Upper lobe of left lung (tissue), 6 donors: ENCODE measurements at places on chromosomes 5 and 9. TPM values are rescaled to one million over a fixed set of nuclear protein-coding genes. Genes with fewer than 3 reads are reported as not detected.
A peak's percentile ranks its signal among the peaks of the same experiment; 100 is the strongest.

- H3K27ac ChIP-seq = no peak overlapping the region
- no peaks in the 10 kb centered on the region for H3K4me1 ChIP-seq
- DNase-seq = no peak
Measured at GRCh38 chr5:152551061-152551460, 146.0 kb upstream of the NMUR2 start.

TOMM5 gene
- 64.0 TPM for total RNA-seq

OSMR gene
- 64.4 TPM for total RNA-seq

DNA sequence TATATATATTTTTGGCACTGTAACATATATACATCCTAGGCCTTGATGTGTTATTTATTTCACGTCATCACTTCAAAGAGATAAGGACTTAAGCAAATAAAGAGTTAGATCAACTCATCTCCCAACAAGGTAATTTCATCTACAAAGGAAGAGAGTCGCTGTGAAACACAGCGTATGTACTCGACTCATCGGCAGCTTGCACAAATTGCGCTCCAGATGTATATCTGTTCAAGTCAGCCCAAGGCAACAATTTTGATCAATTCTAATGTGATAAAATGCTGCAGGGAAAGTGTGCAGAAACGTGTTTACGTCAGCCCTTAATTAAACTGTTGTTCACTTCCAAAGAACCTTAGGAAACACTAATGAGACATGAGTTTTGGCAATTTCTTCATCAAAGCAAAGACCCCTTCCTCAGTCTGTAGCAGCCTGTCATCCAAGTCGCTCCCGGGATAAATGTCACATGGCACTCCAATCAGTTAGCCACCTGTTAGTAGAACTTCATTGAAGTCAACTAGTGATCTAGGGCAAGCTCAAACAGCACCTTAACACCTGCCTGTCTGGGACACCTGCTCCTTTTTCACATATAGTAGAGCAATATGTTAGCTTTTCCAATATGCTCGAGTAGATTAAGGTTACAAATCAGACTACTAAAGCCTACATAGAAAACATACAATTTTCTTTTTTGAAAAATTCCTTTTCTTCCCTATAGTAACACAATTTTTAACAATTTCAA is 182.4 kb downstream of the NFIB start:
- H3K4me3 ChIP-seq = no peak overlapping the region
- no peak for DNase-seq
- peak overlapping the region; percentile 10 for H3K27ac ChIP-seq
- H3K27me3 ChIP-seq = no peaks in the 10 kb centered on the region
- H3K4me1 ChIP-seq = no peaks in the 10 kb centered on the region

TAF11L10 gene
- not detected for total RNA-seq

TPRN gene
- 30.7 TPM for total RNA-seq

ADGRD2 gene
- total RNA-seq = not detected

CCL19 gene
- total RNA-seq = not detected

- no peaks in the 10 kb centered on the region for H3K27me3 ChIP-seq
Measured at GRCh38 chr5:151718153-151718552, 31.4 kb upstream of the SPARC start.

DNA sequence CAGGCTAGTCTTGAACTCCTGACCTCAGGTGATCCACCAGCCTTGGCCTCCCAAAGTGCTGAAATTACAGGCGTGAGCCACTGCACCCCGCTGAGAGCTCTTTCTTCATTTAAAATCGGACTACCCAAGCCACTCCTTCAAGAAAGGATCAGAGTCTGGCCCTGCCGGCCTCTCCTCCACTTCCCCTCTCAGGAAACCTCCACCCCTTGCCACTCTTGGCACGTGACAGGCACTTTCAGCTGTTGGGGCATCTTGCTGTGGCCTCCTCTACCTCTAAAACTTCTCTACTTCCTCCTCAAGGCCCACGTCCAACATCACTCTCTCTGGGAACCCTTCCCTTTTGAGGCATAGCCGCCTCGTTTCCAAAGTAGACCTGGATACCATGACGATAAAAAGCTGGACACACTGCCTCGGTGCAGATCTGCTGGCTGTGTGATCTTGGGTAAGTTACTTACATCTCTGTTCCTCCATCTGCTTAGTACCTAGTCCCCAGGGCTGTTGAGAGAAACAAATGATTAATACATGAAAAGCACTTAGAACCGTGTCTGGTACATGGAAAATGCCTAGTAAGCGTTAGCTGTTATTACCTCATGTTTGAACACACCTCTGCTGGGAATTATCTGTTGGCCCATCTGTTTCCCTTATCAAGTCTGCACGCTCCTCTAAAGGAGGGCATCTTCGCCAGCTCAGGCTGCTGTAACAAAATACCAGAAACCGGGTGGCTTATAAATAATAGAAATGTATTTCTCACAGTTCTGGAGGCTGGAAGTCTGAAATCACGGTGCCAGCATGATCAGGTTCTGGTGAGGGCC is 55.3 kb downstream of the SMIM23 start:
- no peaks in the 10 kb centered on the region for H3K27me3 ChIP-seq
- no peaks in the 10 kb centered on the region for H3K4me1 ChIP-seq
- no peak overlapping the region for H3K4me3 ChIP-seq
- no peak for DNase-seq
- H3K36me3 ChIP-seq = no peaks in the 10 kb centered on the region

GRCh38 chr9:4222357-4222756 is 77.5 kb downstream of the GLIS3 start:
- no peak overlapping the region for H3K4me3 ChIP-seq
- no peak overlapping the region for H3K27ac ChIP-seq
- DNase-seq = no peak
- H3K27me3 ChIP-seq = no peaks in the 10 kb centered on the region
- H3K4me1 ChIP-seq = peaks cover 4% of the 10 kb centered on the region

- no peak overlapping the region for H3K4me3 ChIP-seq
- H3K4me1 ChIP-seq = no peaks in the 10 kb centered on the region
- DNase-seq = no peak
Measured at GRCh38 chr5:169702693-169703481, 65.8 kb downstream of the DOCK2 start.

CDX1 gene
- total RNA-seq = not detected
